Calu3 (cell line): ENCODE measurements at places on chromosomes 11 and 22. TPM values are rescaled to one million over a fixed set of nuclear protein-coding genes. Genes with fewer than 3 reads are reported as not detected.
A peak's percentile ranks its signal among the peaks of the same experiment; 100 is the strongest.

The HOATZ gene
- total RNA-seq: not detected in 2 replicates

The CDC45 gene
- 45.0 and 52.8 TPM in 2 replicates for total RNA-seq

The ELFN2 gene
- 1.5 and 2.8 TPM in 2 replicates for total RNA-seq

The CCDC34 gene
- 17.6 and 21.6 TPM in 2 replicates for total RNA-seq

The ART1 gene
- total RNA-seq: not detected in 2 replicates

The TM7SF2 gene
- total RNA-seq: 41.2 and 42.8 TPM in 2 replicates

The CXCR5 gene
- not detected in 2 replicates for total RNA-seq

DNA sequence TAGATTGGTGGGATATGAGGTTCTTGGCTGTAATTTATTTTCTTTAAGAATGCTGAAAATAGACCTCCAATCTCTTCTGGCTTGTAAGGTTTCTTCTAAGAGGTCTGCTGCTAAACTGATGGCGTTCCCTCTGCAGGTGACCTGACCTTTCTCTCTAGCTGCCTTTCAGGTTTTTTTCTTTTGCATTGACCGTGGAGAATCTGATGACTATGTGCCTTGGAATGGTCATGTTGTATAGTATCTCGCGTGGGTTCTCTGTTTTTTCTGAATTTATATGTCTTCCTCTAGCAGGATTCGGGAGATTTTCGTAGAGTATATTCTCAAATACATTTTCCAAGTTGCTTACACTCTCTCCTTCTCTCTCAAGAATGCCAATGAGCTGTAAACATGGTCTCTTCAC is 122.2 kb downstream of the DDX10 start:
- DNase-seq: no peak
- H3K27me3 ChIP-seq: no peaks in the 10 kb centered on the region
- peaks cover 36% of the 10 kb centered on the region for H3K4me1 ChIP-seq
- H3K36me3 ChIP-seq: no peaks in the 10 kb centered on the region
- H3K4me3 ChIP-seq: no peak overlapping the region
- H3K27ac ChIP-seq: peak overlapping the region; percentile 9

GRCh38 chr22:29309332-29310064 is 3.0 kb downstream of the GAS2L1 start:
- peaks cover 56% of the 10 kb centered on the region for H3K36me3 ChIP-seq
- peak; percentile 41 for DNase-seq
- no peak overlapping the region for H3K27ac ChIP-seq

DNA sequence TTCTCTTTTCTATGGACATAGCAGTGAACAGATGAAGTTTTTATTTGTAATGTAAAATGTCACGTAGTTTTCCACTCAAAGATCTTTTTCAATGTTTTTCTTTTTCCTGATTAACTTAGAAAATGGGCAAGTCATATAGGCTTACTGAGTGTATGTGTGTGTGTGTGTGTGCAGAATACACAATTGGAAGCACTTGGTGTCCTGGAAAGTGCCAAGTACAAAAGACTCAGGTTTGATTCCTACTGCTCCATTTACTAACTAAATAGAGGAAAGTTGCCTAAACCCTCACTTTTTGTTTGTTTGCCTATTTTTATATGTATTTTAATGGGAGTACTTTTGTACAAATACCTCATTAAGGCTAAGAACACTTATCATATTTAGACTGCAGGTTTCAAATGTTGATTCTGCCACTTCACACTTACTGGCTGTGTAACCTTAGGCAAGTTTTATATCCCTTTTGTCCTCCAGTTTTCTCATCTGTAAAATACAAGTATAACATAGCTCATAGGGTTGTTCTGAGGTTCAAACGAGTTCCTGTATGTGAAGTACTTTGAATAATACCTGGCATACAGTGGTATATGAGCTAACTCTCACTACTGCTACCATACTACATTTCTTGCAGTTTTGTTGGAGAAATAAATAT is 90.1 kb downstream of the TYR start:
- H3K36me3 ChIP-seq: no peaks in the 10 kb centered on the region
- no peak for DNase-seq
- no peaks in the 10 kb centered on the region for H3K27me3 ChIP-seq
- no peak overlapping the region for H3K4me3 ChIP-seq
- H3K27ac ChIP-seq: no peak overlapping the region

GRCh38 chr11:17197431-17197898 is 10.3 kb downstream of the PIK3C2A start:
- DNase-seq: no peak
- peaks cover 21% of the 10 kb centered on the region for H3K4me1 ChIP-seq
- H3K36me3 ChIP-seq: peaks cover 23% of the 10 kb centered on the region

DNA sequence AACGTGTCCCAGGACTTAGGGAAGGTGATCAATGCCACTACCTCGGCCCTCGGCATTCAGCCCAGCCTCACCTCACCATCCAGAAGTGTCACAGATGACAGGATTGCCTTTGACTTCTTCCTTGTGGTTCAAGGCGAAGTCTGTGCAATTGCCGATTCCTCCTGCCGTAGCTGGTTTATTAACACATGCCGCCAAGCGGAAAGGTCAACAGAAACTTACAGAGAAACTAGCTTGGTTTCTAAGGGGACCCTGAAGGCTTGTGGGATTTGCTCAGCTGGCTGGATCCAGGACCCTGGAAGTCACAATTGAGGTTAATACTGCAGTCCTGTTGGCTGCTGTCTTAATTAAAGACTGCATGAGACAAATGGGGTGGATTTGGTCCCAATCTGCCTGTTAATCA is 65.6 kb downstream of the SHANK2 start:
- no peaks in the 10 kb centered on the region for H3K4me1 ChIP-seq
- H3K36me3 ChIP-seq: peaks cover 19% of the 10 kb centered on the region
- H3K27me3 ChIP-seq: no peaks in the 10 kb centered on the region
- no peak for DNase-seq

DNA sequence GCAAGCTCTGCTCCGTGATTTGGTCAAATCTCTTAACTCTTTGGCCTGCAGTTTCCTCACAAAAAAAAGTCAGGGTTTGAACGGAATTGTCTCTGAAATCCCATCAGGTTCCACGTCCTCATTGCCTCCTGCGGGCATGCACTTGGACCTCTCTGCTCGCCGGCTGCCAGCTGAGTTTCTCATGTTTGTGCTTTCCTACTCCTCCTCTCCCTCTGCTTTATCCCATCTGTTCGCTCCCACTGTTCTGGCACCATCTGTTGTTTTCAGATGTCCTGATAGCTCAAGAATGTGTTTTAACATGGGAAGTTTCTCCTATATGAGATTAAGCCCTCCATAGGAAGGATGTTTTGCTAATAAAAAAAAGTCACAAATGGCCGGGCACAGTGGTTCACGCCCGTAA is 49.4 kb upstream of the ARHGAP42 start:
- DNase-seq: no peak
- peaks cover 30% of the 10 kb centered on the region for H3K4me1 ChIP-seq
- H3K36me3 ChIP-seq: no peaks in the 10 kb centered on the region
- H3K4me3 ChIP-seq: no peak overlapping the region
- no peaks in the 10 kb centered on the region for H3K27me3 ChIP-seq

GRCh38 chr11:6618117-6619003 is 862 bp downstream of the TPP1 start:
- no peak overlapping the region for H3K4me3 ChIP-seq
- no peak overlapping the region for H3K27ac ChIP-seq
- no peaks in the 10 kb centered on the region for H3K4me1 ChIP-seq
- DNase-seq: no peak
- H3K27me3 ChIP-seq: no peaks in the 10 kb centered on the region
- no peaks in the 10 kb centered on the region for H3K36me3 ChIP-seq

GRCh38 chr11:101466352-101466751 is 117.5 kb downstream of the TRPC6 start:
- no peak overlapping the region for H3K4me3 ChIP-seq
- no peaks in the 10 kb centered on the region for H3K36me3 ChIP-seq
- H3K27me3 ChIP-seq: no peaks in the 10 kb centered on the region
- H3K27ac ChIP-seq: no peak overlapping the region
- H3K4me1 ChIP-seq: no peaks in the 10 kb centered on the region

DNA sequence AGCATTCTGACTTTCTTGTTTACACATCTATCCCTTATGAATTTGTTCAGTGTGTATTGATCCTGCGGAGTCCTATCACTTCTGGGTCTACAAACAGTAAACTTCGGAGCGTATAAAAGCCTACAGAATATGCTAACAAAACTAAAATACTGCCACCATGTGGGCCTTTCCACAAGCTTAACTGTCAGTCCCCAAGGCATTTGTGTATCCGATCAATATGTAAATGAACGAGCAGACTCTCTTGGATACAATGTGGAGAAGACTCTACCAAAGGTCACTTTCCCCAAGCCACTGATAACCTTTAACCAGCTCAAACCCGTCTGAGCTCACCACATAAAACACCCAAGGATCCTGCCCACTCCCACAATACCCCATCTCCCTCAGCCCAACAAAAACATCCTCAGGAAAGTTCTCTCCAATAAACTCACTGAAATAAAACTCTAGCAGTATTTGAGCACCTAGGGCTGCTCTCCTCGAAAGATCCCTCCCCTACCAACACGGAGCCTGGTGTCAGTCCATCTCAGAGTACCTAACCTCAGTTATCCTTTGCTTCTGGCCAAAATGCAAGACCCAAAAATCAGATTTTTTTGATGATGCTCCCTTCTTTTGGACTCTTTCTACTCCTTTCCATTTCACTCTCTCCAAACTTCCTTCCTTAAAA is 17.8 kb downstream of the ADA2 start:
- peaks cover 71% of the 10 kb centered on the region for H3K27me3 ChIP-seq
- H3K27ac ChIP-seq: no peak overlapping the region
- no peaks in the 10 kb centered on the region for H3K36me3 ChIP-seq
- H3K4me1 ChIP-seq: peaks cover 14% of the 10 kb centered on the region
- peak; percentile 32 for DNase-seq
- no peak overlapping the region for H3K4me3 ChIP-seq
